ENCODE measurements at places on chromosomes 3 and 15. TPM values are rescaled to one million over a fixed set of nuclear protein-coding genes. Genes with fewer than 3 reads are reported as not detected.

DNA sequence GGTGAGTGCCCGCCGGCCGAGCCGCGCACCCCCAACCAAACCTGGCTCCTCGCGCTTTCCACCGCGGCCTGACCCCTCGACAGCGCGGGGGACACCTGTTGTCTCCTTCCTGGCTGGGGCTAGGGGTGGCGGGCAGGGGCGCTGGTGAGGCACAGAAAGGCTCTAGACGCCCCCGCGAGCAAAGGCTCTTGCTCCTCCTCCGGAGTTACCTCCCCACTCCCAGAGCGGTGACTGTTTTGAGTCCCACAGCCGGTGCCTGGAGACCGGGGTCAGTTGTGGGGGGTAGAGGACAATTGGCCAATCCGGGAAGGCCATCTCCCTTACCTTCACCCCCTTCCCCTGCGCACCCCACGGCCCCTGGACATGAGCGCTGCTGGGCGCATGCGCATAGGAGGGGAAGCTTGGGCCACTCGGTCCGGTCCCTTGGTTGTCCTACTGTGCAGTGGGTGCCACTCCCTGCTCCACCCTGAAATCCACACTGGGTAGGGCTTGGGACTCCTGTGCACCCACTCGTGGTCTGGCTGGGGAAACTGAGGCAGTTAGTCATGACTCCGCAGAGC lies 554 bp downstream of the CHST13 start:
- no peak for DNase-seq

DNA sequence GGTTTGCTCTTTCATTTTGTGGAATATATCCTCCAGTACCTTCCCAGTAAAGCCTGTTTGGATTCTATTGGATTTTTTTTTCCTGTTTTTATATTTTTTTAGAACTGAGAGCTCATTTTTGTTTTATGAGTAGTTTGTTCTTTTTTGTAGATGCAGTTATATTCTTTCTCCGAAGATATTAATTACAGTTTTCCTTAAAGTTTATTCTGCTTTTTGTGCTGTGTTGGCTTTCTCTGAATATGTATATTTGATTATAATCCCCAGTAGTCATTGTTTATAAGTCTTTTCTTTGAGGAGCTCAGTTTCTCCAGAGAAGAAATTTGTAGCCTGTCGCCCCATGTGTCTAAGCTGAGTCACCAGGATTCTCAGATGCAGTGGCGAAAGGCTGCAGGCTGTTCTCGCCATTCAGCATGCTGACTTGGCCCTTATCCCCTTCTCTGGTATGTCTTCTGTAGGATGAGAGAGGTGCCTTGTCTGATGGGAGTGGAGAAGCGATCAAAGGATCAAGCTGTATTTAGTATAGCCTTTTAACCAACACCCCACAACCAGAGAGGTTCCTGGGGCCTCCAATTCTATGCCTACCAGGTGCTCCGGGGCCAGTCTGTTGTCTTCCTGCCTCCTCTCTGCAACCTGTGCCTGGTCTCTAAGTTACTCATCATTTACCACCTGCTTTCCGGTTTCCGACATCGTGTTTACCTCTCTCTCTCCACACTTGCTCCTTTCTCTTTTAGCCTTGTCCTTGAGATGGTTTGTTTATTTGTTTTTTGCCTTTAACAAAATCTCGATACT lies 31.7 kb upstream of the MFSD1 start:
- peak; percentile 68 for DNase-seq

DNA sequence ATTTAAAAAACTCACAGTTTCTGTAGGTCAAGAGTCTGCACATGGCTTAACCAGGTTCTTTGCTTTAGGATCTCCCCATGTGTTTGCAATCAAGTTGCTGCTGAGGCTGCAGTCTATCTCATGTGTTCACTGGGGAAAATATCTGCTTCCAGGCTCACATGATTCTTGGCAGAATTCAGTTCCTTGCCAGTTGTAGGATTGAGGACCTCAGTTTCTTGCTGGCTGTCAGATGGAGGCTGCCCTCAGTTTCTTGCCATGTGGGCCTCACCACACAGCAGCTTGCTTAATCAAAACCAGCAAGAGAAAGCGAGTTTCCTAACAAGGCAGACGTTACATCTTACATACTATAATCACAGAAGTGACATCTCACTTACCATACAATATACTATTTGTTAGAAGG lies 10.0 kb upstream of the TBC1D5 start:
- no peak for DNase-seq

CEMIP gene
- total RNA-seq = 2.9 TPM

GRCh38 chr3:195761123-195761566 lies 40.4 kb downstream of the MUC20 start:
- no peak for DNase-seq

COL6A6 gene
- not detected for total RNA-seq

DNA sequence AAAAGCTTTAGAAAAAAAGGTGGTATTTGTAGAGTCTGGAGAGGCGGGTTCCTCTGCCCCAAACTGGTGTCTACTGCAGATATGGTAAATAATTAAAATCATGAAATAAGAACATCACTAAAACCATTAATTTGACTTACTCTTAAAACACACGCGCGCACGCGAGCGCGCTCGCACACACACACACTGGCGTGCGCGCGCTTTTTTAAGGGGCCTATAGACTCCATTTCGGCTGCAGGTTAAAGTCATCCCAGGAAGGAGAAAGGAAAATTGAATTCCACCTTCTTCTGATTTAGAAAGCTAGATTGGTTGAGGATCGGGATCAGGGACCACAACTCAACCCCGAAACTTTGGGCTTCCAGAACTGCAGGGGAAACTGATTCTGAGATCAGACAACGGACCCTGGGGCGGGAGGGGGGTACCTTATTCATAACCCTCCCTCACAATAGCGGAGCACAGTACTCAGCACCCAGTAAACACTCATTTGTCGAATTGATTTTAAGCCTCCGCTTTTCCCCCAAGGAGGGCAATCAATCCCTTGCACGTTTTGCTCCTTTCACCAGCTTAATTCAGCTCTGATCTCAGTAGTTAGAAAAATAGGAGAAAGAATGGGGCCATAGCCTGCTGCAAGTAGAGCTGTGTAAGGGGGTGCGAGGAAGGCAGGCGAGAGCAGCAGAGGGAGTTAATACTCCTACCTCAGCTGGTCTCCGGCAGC lies 509 bp upstream of the LRRC3B start:
- DNase-seq = no peak

- DNase-seq = peak; percentile 70
Measured at GRCh38 chr3:36907911-36908646, 36.8 kb downstream of the TRANK1 start.
